ENCODE measurements at places on chromosomes 6 and 20.

DNA sequence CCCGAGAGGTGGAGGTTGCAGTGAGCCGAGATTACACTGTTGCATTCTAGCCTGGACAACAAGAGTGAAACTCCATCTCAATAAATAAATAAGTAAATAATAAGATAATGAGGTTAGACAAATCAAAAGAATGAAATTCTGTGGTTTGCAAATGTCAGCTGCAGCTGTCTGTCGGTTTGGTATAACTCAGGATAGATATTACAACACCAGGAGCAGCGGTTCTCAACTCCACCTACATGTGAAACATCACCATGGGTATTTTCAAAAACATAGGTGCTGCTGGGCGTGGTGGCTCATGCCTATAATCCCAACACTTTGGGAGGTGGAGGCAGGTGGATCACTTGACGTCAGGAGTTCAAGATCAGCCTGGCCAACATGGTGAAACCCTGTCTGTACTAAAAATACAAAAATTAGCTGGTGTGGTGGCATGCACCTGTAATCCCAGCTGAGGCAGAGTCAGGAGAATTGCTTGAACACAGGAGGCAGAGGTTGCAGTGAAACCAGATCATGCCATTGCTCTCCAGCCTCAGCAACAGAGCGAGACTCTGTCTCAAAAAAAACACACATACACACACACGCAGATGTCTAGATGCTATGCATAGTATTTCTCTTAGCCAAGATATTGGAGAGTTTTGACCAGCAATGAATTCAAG, 126.1 kb upstream of the LAMP5 start:
- DNase-seq: no peak

- no peak for DNase-seq
These were observed 276.3 kb downstream of the ADGRB3 start for GRCh38 chr6:68911334-68911733.

DNA sequence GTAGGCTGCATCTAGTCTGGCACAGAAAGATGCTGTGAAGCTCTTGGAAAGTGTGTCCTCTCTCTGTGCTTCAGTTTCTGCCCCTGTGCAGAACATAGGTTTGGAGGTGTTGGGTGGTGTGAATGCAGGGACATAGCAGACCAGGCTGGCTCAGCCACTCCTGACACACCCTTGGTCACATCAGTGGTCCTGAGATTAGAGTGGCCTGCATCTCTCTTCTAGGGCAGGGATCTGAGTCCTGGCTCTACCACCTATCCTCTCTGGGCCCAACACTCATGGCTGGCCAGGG, 10.1 kb upstream of the TLDC2 start:
- DNase-seq: no peak

- peak; percentile 73 for DNase-seq
These were observed 80.2 kb downstream of the ANKEF1 start for GRCh38 chr20:10115021-10115420.

DNA sequence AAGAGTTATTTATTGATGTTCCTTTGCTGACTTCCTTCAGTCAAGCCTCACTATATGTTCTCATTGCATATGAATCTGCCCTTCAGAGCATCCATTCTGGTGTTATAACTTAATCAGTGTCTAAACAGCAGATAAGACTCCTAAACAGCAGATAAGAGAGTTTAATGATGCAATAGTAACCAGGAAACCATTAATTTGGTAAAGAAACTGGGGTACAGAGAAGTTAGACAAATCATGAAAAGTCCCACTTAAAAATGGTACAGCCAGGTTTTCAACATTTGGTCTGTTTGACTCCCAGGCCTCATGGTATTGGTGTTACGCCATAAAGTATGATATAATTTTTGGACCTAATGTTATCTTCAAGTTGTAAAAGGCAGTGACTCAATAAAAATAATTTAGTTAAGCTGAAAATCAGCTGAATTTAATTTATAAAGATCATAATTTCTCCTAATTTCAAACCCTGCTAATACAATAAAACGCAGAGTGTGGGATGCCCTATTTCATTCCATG, 127.4 kb upstream of the DST start:
- DNase-seq: no peak

DNA sequence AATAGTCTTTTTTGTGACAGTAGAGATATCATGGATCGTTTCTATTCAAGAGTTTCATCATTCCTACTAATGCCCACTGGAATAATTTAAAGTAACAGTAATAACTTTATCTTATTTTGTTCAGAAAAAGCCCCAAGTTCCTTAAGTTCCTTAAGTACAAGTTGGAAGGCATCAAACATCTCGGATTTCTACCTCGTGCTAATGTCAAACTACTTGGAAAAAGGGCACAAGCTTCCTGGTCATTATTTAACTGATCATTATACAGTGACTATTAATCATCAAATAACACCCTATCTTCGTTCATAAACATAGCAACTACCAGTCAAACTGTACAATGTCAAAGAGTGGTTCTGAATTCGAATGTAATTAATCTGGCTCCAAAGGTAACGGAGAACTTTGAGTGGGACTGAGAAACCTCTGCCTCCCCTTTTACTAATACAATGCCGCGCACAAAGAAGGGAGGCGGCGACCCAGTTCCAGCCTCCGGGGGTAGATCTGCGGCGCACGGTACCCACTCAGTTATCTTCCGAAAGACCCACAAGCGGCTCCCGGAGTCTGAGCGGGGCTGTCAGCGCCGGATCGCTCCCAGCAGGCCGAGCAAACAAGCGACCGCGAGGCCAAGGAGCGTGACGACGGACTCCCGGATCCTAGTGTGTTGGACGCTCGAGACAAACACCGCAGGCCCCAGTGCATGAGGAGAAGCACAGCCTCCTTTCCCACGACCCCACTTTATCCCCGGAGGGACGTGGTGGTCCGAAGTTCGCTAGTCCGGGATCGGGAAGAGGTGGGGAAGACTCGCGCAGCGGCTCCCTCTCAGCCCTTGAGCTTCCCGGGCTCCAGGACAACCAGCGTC, 716 bp downstream of the SHPRH start:
- DNase-seq: peak; percentile 50

DNA sequence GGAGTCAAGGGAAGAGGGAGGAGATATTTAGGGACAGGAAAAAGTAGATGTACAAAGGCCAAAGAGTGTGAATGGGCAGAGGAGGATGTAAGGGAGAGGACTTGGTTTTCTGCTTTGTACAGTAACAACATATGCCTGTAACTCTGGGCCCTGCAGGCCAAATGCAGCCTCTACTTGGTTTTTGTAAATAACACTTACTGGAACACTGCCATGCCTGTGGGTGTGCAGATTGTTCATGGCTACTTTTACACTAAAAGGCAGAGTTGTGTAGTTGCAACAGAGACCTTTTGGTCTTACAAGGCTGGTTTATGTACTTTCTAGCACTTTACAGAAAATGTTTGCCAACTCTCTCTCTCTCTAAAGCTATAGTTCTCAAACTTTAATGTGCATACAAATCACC, 157.1 kb downstream of the PHACTR1 start:
- DNase-seq: no peak

DNA sequence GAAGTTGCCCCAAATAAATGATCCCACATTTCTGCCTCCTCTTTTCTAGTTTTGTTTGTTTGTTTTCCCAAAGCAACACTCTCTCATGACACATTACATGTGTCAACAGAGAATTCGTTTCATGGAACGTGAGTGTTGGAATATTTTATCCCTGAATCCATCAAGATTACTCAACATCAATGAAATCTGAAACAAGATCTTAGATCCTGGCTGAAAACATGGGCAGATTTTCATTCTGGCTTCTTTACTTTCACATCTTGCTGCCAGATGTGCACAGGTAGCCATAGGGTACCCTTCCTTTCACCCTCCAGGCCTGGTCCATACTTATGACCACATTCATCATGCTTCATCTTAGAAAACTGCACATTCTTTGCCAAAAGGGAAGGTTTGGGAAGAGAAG, 347.0 kb downstream of the DOK5 start:
- no peak for DNase-seq

Data from AG08395 (cell line).